RPMI8226 (cell line): ENCODE measurements at places on chromosomes 1 and 21.

GRCh38 chr1:198556971-198557370, 16.5 kb upstream of the ATP6V1G3 start:
- peak; percentile 44 for DNase-seq

DNA sequence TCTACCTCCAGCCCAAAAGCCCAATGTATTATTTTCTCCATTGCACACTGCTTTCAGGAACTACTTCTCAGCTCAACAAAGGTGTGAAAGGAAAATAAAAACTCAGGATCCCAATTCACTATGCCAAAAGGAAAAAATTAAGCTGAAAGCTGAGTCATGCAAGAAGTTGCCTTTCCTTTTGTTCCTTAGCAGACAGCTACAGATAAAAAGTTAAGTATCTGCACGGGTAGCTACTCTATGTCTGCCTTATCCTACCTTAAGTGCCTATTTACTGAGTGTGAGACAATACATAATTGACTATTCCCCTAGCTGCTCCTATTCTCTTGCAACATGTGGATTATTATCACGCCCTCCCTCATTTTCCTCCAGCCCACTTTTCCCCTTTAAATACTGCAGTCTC, 84.1 kb downstream of the ADCY10 start:
- DNase-seq, result no peak

GRCh38 chr1:221435504-221435904, 306.4 kb downstream of the DUSP10 start:
- peak; percentile 41 for DNase-seq

DNA sequence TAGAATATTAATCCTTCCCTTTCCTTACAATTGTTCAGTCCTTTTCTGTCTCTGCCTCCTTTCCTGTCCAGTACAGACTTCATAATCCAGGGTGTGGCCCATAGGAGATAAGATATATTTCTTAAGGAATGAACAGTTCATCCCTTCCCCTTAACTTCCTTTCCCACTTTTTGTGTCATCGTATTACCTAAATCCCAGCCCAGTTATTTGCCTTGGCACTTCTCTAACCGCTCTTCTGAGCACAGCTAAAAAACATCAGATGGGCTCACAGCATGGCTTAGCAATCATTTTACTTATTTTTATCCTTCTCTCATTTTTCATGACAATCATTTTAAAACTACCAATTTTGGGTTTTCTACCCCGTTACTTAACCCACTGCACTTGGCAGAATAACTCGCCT, 39.6 kb downstream of the F3 start:
- DNase-seq, result no peak

GRCh38 chr1:9238134-9238533, 3.6 kb downstream of the H6PD start:
- no peak for DNase-seq
